ENCODE measurements at places on chromosomes 2 and 18.

DNA sequence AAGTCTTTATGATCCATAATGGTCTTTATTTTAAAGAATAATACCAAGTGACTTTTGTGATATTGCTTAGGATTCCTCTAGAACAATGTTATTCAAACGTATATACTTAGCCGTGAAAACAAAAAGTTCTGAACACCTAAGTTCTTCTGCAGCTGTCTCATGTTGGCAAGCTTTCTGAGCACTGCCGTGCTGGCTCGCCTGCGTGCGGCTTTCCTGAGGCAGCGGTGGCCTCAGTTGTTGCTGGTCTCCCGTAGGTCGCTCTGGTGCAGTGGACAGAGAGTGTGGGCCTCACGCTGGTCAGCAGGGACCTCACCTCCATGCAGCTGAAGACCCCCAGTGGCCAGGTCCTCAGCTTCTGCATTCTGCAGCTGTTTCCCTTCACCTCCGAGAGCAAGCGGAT lies 66.8 kb upstream of the NFATC1 start:
- DNase-seq, result no peak

DNA sequence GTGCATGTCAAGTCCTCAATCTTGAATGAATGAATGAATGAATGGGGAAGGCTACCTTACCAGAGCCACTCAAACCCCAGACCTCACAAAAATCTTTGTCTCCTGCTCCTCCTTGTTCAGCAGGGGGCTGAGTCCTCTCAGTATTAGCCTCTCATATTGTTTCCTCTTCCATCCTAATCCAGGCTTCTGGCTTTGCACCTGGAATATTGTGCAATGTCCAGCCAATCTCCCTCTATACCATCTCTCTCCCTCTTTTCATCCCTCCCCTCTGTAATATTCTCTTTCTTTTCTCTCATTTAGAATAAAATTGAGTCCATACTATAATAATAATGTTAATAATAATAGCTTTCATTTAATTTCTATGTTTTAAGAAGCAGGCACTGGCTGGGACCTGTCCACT lies 34.3 kb downstream of the ARHGAP25 start:
- no peak for DNase-seq

GRCh38 chr18:50014606-50015005 lies 180.3 kb downstream of the MYO5B start:
- DNase-seq, result no peak

DNA sequence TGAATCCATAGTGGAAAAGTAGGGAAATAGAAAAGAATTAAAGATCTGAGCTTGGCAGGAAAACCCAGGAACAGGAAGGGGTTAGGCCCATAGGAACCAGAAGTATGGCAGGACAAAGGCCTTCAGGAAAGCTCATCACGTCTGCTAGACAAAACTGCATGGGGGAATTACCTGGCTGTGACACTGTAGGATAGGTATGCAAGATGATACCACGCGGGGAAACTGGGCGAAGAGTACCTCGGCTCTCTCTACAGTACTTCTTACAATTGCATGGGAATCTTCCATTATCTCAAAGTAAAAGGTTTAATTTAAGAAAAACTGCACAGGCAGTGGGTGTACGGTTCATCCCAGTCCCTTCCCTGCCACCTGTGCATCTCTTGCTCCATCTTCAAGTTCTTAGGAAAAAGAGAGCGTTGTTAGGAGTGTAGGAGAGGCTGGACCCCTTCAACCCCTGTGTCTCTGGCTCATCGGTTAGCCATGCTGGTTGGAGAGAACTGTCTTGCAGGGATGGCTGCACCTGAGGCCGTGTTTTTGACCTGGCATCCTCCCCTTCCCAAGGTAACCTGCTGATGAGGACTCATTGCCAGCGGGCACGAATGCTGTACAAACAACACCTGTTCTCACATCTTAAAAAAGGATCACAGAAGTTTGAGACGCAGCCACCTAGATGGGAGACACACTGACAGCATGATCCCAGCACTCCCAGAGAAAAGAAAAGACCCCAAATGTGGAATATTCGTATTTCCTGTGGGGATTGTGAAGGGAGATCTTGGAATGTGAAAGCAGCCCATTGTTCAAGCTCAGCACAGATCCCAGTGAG lies 120.5 kb upstream of the COPS8 start:
- DNase-seq, result no peak

GRCh38 chr2:219497495-219498279 lies 1.0 kb upstream of the GMPPA start:
- peak; percentile 46 for DNase-seq

All from activated CD4-positive, alpha-beta T cell treated with anti-CD3 and anti-CD28 coated beads for 36 hours (primary cell).